Cardiac muscle cell (in vitro differentiated cells and primary cell): ENCODE measurements at places on chromosomes 2 and 18. TPM values are rescaled to one million over a fixed set of nuclear protein-coding genes. Genes with fewer than 3 reads are reported as not detected.

GRCh38 chr2:105388971-105389381 is 9.9 kb downstream of the FHL2 start:
- no peak overlapping the region for H3K4me3 ChIP-seq
- no peak for DNase-seq
- peaks cover 66% of the 10 kb centered on the region for H3K36me3 ChIP-seq
- H3K4me1 ChIP-seq, result peaks cover 34% of the 10 kb centered on the region
- H3K27ac ChIP-seq, result peak overlapping the region; percentile 62

DNA sequence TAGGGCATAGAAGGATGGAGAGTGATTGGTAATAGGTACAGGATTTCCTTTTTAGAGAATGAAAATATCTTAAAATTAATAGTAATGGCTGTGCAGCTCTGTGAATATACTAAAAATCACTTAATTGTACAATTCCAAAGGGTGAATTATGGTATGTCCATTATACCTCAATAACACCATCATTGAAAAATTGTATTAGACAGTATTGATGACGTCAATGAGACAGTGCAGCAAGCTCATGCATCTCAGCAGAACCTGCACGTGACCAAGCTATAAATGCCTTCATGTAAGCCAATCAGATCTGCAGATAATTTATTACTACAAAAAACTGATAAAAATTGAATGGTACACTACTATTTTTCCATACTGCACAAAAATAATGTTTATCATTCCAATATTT is 354.4 kb upstream of the CDH19 start:
- no peak overlapping the region for H3K4me3 ChIP-seq
- H3K36me3 ChIP-seq, result no peaks in the 10 kb centered on the region
- no peak for DNase-seq
- no peaks in the 10 kb centered on the region for H3K27me3 ChIP-seq
- H3K27ac ChIP-seq, result no peak overlapping the region

- H3K27me3 ChIP-seq, result no peaks in the 10 kb centered on the region
- no peaks in the 10 kb centered on the region for H3K36me3 ChIP-seq
- no peak overlapping the region for H3K4me3 ChIP-seq
- no peak overlapping the region for H3K27ac ChIP-seq
- no peak for DNase-seq
Observed at GRCh38 chr2:60867848-60868247, 13.5 kb upstream of the REL start.

DNA sequence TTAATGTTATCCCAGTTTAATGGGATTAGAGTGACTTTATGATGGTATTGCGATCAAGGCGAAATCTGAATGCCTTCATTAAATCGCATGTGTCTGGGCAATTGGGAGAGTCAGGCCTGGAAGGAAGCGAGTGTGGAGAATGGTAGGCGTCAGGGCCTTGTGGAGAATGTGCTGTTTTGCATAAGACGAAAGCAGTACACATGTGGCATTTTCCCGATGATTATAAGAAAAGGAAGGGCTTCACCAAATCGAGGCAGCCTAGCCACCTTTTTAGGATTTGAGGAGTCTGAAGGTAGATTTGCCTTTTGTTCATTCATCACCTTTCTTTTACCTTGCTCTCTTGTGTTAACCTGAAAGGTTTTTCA is 1.0 kb downstream of the ZNF532 start:
- peak overlapping the region; percentile 100 for H3K27ac ChIP-seq

DNA sequence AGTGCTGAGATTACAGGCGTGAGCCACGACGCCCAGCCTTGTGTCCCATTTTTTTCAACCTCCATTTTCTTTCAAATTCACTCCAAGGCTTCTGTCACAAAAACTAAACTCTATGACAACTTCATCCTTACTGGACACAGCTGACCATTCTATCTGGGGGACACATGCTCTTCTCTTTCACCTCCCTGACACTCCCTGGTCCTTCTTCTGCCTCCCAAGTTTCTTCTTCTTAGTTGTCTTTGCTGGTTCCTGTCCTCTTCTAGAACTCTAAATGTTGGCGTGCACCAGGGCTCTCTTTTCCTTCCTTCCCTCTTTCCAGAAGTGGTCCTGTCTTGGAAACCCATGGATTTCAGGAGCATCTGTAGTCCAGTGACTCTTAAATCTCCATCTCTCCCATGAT is 40.1 kb upstream of the LPIN2 start:
- no peaks in the 10 kb centered on the region for H3K27me3 ChIP-seq
- no peak for DNase-seq
- H3K4me3 ChIP-seq, result no peak overlapping the region
- H3K4me1 ChIP-seq, result no peaks in the 10 kb centered on the region
- no peak overlapping the region for H3K27ac ChIP-seq

- DNase-seq, result no peak
- H3K36me3 ChIP-seq, result no peaks in the 10 kb centered on the region
- peaks cover 15% of the 10 kb centered on the region for H3K4me1 ChIP-seq
- no peak overlapping the region for H3K4me3 ChIP-seq
- H3K27ac ChIP-seq, result no peak overlapping the region
Observed at GRCh38 chr2:149115781-149116180, 77.3 kb downstream of the LYPD6B start.

DNA sequence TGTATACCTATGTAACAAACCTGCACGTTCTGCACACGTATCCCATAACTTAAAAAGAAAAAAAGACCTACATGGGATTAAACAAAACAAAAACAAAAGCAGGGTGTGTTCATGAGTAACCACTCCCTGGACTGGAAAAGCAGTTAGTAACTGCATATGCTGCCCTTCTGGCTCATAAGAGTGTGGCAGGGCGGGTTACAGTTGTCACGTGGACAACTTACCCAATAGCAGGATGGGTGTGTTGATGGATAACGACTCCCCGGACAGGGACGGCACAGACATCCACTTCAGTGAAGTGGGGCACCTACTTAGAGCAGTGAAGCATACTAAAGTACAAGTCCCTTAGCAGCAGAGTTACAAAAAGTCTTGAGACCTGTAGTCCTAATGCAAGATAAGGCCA is 136.7 kb downstream of the CCBE1 start:
- DNase-seq, result no peak
- H3K4me3 ChIP-seq, result no peak overlapping the region
- H3K27me3 ChIP-seq, result no peaks in the 10 kb centered on the region
- no peak overlapping the region for H3K27ac ChIP-seq
- H3K36me3 ChIP-seq, result no peaks in the 10 kb centered on the region
- peaks cover 3% of the 10 kb centered on the region for H3K4me1 ChIP-seq

GRCh38 chr2:132547090-132547687 is 122.8 kb downstream of the LYPD1 start:
- H3K36me3 ChIP-seq, result no peaks in the 10 kb centered on the region
- H3K27me3 ChIP-seq, result no peaks in the 10 kb centered on the region
- no peak overlapping the region for H3K27ac ChIP-seq
- H3K4me3 ChIP-seq, result no peak overlapping the region

DNA sequence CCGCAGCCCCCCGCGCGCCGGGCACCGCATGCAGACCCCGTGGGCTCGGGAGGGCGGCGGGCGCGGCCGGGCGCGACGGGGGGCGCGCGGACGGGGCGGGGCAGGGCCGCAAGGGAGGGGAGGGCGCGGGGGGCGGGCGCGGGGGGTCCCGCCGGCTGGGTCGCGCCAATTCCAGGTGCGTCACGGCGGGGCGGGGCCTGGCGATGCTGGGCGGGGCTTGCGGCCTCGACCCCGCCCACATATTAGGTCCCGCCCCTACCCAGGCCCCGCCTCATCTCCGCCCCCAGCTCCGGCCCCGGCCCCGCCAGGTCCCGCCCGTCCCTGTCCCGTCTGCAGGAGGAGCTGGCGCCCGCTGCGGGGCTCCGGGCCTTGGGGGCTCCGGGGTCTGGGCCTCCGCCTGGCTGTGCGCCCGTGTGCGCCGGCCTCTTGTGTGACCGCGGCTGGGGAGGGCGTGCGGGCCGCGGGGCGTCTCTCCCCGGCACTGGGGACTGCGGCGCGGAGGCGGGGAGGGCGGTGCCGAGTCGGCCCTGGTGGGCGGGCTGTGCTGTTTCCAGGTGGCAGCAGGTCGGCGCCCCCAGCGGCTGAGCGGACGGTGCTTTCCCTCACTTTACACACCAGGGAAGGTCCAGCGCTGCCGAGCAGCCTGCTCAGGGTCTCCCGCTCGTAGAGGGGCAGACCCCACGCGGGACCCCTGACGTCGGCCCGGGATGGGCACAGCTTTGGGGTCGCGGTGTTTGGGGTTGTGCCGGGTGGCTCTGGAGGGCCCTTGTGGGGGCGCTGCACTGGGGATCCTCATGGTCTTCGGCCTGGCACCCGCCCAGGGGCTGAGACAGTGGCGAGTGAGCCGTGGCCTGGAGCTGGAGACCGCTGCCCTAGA is 554 bp downstream of the ING5 start:
- peak overlapping the region; percentile 93 for H3K27ac ChIP-seq
- DNase-seq, result peak; percentile 89
- no peaks in the 10 kb centered on the region for H3K4me1 ChIP-seq
- peak overlapping the region; percentile 58 for H3K4me3 ChIP-seq
- H3K36me3 ChIP-seq, result peaks cover 12% of the 10 kb centered on the region

DNA sequence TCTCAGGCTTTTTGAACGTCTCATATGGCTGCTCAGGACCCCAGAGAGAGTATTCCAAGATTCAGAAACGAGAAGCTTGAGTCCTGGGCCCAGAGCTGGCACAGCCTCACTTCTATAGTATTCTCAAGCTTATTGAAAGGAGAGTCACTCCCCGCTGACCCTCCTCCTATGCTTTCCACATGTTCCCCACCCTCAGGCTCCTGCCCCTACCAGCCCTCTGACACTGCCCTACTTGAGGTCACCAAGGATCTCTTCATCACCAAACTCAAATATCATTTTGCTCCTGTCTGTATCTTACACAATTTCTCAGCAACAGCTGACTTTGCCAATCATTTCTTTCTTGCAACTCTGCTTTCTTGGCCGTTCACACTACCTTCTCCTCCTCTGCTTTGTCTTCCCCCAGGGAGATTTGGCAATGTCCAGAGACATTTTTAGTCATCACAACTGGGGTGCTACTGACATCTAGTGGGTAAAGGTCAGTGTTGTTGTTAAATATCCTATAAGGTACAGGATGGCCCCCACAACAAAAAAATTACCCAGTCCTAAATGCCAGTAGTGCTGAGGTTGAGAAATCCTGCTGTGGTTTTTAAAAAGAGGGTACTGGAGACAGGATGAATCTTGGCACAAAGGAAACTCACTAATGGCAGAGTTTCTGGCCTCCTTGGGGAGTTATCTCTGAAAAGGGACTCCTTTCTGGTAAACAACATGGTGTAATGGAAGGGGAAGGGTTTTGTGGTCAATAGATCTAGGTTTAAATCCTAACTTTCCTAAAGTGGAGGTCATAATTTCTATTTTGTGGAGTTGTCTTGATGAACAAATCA is 26.9 kb upstream of the INSIG2 start:
- H3K27me3 ChIP-seq, result no peaks in the 10 kb centered on the region
- H3K4me3 ChIP-seq, result no peak overlapping the region
- peak; percentile 29 for DNase-seq
- no peak overlapping the region for H3K27ac ChIP-seq

GRCh38 chr2:44131177-44131576 is 37.5 kb upstream of the PPM1B start:
- H3K27me3 ChIP-seq, result no peaks in the 10 kb centered on the region
- no peak overlapping the region for H3K4me3 ChIP-seq
- H3K36me3 ChIP-seq, result no peaks in the 10 kb centered on the region
- no peak overlapping the region for H3K27ac ChIP-seq

GRCh38 chr2:219229305-219230058 is at the start of the genes ANKZF1 and ATG9A:
TSS of gene ANKZF1 (plus strand) at chr2:219229806. CDS start at chr2:219230258, 452 bp downstream.
TSS of gene ATG9A (minus strand) at chr2:219229636. CDS start at chr2:219228024, 1,612 bp downstream.
- no peaks in the 10 kb centered on the region for H3K27me3 ChIP-seq
- peak; percentile 100 for DNase-seq
- H3K4me1 ChIP-seq, result peaks cover 16% of the 10 kb centered on the region
- H3K27ac ChIP-seq, result peak within 1 kb of the TSS; percentile 94
- H3K4me3 ChIP-seq, result peak within 1 kb of the TSS; percentile 72

DNA sequence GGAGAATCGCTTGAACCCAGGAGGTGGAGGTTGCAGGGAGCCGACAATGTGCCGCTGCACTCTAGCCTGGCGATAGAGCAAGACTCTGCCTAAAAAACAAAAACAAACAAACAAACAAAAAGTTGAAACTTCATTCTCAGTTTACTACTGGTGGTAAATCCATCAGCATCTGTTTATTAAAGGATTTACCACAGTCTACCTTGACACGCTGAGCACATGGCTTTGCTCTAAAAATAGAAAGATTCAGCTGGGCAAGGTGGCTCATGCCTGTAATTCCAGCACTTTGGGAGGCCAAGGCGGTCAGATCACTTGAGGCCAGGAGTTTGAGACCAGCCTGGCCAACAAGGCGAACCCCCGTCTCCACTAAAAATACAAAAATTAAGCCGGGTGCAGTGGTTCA is 201.3 kb downstream of the TGIF1 start:
- no peaks in the 10 kb centered on the region for H3K36me3 ChIP-seq
- no peaks in the 10 kb centered on the region for H3K27me3 ChIP-seq
- no peak for DNase-seq
- H3K4me1 ChIP-seq, result peaks cover 53% of the 10 kb centered on the region
- no peak overlapping the region for H3K27ac ChIP-seq

DNA sequence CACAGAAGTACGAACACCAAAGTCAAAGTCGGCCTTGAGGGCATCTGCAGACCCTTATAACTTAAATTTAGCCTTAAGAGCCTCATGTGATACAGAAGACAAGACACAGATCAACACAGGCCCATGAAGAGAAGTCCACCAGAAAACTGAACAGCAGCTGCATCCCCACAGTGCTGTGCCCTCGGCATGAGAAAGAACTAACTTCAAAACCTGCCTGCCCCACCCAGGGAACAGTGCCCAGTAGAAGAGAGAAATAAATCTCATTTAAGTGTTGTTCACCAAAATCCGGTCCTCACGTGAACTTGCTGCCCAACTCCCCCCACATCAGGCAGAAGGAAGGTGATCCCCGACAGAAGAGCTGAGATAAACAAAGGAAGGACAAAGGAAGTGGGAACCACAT is 73.7 kb downstream of the PXDN start:
- no peak overlapping the region for H3K27ac ChIP-seq
- no peak for DNase-seq
- no peak overlapping the region for H3K4me3 ChIP-seq
- peaks cover 29% of the 10 kb centered on the region for H3K36me3 ChIP-seq
- H3K27me3 ChIP-seq, result no peaks in the 10 kb centered on the region

Gene TRIM54
- 41.6 and 46.7 TPM in 2 replicates for polyA plus RNA-seq

Gene CNDP1
- polyA plus RNA-seq, result 0.55 TPM in 1 of 2 replicates, not detected in the other

Gene G6PC2
- not detected in 2 replicates for polyA plus RNA-seq

Gene NCKAP5
- polyA plus RNA-seq, result 0.21 and 0.31 TPM in 2 replicates

Gene C1D
- 61.3 and 63.5 TPM in 2 replicates for polyA plus RNA-seq

Gene TXNDC2
- polyA plus RNA-seq, result not detected in 2 replicates

Gene AFF3
- 12.0 and 12.2 TPM in 2 replicates for polyA plus RNA-seq
